ENCODE measurements at places on chromosomes 6 and 20.

DNA sequence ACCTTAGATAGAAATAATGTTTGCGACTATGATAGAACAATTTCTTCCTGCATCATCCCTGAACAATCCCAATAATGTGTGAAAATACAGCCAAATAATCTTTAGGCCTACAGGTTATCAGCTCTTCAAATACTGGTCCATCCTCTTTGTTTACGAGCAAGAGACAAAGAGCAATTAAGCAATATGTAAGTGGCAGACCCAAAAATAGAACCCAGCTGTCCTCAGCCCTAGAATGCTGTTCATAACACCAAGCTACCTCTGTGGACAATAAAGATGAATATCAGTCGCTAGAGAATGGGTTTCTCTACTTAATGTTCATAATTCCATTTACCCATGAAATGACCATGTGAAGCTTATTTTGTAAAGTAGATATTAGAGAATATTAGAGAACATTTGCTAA lies 28.4 kb upstream of the OSTM1 start:
- DNase-seq = no peak

DNA sequence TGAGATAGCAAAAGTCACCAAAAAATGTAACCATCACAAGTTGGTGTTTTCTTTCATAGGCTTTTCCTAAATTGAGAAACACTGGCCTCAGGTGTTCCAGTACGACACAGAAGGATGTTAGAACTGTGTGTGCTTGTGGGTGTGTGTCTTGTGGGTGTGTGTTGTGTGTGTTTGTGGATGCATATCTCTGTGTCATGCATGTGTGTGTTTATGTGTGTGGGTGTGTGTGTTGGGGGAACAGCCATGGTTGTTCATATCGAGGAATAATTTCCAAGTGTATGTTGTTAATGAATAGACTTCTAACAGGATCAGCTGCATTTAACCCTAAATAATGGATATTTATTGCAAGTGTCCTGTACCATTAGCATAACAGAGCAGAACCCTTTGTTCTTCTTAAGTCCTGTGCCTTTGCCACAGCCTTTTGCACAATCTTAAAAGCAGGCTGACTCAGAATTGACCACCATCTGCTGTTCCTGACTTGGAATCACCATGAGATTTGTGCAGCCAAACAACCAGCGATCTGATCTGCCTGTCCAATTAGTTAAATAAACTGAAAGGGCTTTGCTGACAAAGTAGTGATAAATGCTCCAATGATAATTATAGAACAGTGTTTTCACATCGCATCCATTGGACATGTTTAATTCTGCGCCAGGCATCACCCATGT lies 7.6 kb downstream of the CD93 start:
- peak; percentile 38 for DNase-seq

GRCh38 chr20:40993794-40994540 lies 34.7 kb upstream of the TOP1 start:
- no peak for DNase-seq

- no peak for DNase-seq
Observed at GRCh38 chr6:72522735-72523141, 99.1 kb upstream of the KCNQ5 start.

DNA sequence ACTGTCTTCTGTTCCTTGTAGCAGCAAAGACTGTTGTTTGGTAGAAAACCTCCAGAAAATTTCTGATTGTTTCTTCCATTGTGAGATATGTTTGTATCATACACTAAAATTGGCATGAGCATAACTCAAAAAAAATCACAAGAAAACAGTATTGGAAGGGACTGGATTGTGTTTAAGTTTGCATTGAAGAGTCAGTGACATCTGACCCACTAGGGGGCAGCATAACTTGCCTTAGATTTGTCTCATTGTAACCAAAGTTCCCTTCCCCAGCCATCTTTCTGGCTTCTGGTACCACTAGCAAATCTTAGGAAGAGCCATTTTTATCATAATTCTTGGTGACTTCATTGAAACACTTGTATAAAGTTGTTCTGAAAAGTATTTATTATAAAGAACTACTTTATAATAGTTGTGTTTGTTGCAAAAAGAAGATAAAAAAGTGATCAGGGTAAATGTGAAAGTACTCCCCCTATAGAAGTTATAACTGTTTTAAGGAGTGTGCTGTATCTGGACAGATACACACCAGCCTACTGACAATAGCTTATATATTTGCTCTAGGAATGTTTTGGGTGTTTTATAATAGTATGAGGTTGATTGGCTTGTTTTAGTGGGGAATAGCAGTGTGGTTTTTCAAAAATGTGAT lies 7.7 kb downstream of the CSTF1 start:
- DNase-seq = peak; percentile 80

DNA sequence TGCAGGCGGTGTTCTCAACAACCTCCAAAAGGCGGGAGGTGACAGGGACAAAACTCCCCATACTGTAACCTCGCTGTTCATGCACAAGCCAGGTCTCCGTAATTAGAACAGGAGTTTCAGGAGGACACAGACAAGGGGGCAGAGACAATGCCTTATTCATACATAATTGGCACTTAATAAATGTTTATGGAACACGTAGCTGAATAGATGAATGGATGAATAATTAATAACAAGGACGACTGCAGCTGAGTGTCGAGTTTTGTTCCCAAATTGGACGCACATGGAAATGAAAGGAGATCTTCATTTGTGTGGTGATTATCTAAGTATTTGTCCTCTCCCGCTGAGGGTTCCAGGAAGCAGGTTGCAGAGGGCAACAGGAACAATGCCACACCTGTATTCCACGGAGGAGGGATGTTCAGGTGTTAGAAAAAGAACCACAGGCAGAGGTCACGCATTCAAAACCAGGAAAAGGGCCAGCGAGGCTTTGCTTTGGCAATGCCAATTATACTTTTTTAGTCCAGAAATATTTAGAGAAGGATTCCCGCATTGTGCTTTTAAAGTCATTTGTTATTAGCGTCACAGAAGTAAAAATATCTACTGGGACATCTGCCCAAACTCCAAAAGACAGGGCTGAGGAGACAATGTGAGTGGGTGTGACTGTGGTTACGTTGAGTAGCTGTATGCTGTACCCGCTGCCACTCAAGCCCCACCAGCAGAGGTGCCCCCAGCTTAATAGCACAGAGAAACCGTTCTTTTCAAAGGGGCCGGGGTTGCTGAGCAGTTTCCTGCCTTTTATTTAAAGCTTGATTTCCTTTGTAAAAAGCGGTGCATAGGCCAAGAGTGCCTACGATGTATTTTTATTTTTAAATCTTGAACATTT lies 123.3 kb downstream of the PXDC1 start:
- DNase-seq = no peak
